ENCODE measurements at places on chromosomes 12 and 14.

GRCh38 chr12:13182881-13183280 is 13.6 kb upstream of the EMP1 start:
- no peak for DNase-seq

DNA sequence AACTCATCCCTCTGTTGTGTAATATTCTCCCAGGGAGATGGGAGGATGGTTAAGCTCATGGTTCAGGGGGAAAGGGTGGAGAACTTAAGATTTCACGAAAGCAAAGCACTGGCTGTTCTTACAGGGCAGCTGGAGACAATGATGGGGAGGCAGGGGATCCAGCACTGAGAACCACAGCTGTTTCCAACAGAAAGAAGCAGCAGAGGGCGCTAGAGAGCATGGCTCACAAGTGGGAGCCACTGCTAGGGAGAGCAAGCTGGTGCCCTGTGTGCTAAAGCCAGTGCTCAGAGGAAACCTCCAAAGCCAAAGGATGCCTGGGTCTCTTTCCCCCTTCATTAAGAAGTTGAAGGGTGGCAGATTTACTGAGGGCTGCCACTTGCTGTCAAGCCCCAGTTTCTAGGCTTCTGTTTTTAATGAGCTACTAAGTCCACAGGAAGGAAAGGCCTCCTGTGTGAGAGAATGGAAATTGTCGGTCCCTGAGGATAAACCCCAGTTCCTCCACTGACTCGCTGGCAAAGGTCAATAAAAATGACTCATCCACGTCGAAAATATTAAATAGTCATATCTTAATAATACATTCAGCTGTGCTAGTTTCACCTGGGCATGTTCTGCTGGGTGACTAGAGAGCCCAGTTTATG is 199.7 kb downstream of the ANO2 start:
- DNase-seq, result no peak

- DNase-seq, result no peak
Observed at GRCh38 chr12:31845613-31846322, 113.4 kb upstream of the RESF1 start.

DNA sequence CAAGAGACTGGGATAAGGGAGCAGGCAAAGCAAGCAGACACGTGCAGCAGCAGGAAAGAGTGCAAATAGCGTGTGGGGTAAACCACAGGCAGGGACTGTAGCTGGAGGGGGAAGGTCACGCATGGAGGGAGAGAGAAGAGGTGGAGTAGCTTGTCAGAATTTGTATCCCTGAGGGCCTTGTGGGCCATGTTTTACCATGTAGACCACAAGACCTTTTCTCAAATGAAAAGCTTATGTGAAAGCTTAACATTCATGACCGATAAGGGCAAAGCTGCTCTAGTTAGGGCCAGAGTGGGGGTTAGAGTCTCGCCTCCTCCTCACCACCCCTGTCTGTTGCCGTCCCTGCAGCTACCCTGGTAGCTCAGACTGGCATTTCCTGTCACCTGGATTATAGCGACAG is 152.9 kb upstream of the E2F7 start:
- no peak for DNase-seq

DNA sequence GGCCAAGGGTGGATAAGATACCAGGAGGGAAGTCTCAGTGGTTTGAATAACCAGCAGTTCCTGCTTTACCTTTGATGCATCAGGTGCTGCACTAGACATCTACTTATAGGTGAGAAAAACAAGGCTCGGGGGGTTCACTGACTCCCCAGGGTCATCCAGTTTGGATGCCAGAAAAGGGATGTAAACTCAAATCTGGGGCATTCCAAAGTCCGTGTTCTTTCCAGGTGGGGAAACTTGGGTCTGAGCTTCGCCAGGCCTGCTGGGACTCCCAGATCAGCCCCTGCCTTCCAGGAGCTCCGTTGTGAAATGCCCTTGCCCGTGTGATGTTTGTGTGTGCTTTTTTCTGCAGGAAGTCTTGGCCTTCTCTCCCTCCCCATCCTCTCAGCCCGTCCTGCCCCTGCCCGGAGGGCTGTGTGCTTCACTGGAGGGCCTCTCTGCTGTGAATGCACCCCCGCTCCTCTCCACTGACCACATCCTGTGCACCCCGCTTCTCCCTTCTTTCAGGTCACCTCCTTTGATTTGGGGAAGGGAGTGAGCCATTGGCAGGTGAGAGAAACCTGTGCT is 42.1 kb downstream of the TSPAN9 start:
- DNase-seq, result no peak

DNA sequence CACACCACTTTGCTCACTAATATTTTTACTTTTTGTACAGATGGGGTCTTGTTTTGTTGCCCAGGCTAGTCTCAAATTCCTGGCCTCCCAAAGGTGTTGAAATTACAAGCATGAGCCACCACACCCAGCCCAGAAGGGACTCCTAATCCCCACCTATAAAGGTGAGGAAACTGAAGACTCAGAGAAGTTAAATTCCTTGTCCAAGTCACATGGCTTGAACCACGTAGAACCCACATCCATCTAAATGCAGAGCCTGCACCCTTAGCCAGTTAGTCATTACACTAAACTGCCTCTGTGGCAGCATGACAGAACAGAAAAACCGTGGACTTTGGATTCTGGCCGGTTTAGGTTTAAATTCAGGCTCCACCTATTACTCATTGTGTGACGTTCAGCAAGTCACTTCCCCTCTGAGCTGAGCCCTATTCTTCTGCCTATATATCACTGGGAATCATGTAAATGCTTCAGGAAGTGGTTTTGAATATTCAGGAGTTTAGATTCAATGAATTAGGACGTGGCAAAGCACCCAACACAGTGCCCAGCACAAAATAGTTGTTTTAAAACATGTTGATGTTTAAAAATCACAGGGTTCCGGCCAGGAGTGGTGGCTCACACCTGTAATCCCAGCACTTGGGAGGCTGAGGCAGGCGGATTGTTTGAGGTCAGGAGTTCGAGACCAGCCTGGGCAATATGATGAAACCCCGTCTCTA is 3.0 kb upstream of the CORO1C start:
- no peak for DNase-seq

GRCh38 chr14:57487771-57488170 is 5.9 kb downstream of the CCDC198 start:
- no peak for DNase-seq

DNA sequence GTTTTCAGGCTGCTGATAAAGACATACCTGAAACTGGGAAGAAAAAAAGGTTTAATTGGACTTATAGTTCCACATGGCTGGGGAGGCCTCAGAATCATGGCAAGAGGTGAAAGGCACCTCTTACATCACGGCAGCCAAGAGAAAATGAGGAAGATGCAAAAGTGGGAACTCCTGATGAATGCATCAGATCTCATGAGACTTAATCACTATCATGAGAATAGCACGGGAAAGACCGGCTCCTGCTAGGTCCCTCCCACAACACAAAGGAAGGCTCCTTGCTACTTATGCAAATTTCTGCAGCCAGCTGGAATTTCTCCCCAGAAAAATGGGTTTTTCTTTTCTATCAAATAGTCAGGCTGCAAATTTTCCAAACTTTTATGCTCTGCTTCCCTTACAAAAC is 174.1 kb upstream of the RMST start:
- DNase-seq, result no peak

- DNase-seq, result peak; percentile 3
Observed at GRCh38 chr12:25436206-25437030, 116.7 kb downstream of the LMNTD1 start.

- DNase-seq, result no peak
Observed at GRCh38 chr12:89383235-89384049, 31.1 kb upstream of the DUSP6 start.

DNA sequence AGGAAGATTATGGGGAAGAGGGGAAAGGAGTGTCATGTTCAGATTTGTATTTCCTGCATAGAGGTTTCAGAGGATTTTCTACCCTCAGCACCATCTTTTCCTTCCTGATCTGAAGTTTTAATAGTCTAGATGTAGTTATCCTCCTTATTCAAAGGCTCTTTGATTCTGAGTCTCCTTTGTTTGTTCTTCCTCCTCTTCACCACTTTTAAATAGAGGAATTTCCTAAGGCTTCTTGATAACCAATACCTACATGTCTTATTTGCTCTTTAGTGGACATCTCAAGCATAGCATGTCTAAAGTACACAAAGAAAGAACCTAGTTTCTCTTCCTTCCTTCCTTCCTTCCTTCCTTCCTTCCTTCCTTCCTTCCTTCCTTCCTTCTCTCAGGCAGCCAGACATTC is 8.3 kb downstream of the MGAT4C start:
- DNase-seq, result no peak

- DNase-seq, result no peak
Observed at GRCh38 chr12:27575090-27575761, 51.2 kb downstream of the PPFIBP1 start.

DNA sequence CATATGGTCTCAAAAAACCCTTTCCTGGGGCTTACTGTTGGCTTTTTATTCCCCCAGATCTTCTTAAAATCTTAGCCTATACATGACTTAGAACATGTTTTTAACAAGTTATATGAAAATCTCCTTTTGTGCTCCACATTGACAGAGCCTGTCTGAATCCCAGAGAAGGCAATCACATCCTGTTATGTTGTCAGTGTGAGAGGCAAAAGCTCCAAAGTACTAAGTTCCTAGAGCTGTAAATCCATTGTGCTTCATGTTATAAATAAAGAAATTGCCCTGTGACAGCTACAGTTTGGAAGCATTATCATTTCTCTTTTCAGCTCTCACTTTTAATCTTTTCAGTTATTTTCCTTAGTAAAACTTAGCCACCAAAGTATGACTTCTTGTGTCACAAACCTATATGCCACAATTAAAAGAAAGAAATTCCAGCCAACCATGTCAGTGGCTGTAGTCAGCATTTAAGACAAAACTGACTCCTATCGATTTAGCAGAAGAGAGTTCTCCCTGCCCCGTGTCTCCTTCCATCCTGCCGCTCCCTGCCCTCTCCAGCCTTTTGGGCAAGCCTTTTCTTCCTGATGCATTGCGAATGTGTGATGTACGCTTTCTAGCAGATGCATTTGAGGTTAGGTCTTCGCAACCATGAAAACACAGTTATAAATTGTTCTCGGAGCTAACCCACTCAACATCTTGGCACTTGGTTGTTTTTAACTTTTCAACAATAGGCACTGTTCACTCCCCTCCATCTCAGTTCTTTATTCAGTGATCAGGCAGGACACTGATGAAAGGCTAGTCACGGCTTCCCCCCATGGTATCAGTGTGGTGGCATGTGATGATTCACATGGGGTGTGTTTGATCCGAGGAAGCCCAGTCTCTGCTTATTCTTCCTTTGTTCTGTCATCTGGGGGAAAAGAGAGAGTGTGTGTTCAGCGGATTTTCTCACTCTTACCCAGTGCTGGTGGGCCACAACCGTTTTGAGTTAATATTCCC is 143.5 kb downstream of the SSPN start:
- no peak for DNase-seq

- DNase-seq, result no peak
Observed at GRCh38 chr12:103640410-103640809, 53.3 kb downstream of the STAB2 start.

GRCh38 chr12:85157035-85157603 is 121.0 kb downstream of the LRRIQ1 start:
- DNase-seq, result no peak

DNA sequence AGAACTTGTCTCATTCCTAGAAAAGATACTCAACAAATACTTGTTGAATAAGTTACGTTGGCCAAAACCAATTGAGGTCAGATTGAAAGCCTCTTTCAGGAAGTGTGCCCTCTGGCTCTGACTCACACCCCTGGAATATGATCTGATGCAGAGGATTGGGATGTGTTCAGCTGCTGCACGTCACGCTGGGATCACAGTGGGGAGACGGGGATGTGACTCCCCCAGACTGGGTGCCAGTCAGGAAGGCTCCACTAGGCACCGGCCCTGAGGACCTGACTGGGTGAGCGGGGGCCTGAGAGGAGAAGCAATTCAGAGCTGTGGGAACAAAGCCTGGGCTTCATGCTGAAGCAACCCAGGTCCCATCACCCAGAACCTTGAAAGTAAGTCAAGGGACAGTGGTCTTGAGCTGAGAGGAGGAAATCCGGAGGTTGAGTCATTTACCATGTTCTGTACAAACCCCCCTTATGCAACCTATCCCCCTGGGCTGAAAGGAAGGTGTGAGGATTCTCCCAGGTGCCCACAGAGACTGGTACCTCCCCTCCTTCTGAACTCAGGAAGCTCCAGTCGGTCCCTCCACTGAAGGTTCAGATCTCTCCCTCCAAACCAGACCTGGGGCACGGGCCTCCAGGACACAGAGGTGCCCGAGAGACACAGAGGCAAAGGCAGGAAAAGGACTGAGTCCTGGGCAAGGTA is 3.9 kb downstream of the CEBPE start:
- no peak for DNase-seq

DNA sequence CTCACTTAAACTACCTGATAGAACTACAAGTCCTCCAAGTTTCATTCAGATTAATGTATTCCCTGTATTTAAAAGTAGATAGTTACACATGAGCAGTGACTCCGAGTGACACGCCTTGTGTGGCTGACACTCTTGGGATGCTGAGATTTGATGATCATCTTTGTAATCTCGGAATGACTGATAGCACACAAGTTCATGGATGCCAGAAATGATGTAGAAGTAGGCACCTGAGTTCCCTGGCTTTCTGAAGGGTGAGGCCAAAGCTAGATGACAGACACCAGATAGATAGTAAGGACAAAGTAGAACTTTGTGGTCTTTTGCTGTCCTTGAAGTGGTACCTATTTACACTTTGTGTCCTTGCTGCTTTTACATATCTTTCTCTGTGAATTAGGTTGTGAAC is 491.2 kb downstream of the PCNX1 start:
- no peak for DNase-seq

DNA sequence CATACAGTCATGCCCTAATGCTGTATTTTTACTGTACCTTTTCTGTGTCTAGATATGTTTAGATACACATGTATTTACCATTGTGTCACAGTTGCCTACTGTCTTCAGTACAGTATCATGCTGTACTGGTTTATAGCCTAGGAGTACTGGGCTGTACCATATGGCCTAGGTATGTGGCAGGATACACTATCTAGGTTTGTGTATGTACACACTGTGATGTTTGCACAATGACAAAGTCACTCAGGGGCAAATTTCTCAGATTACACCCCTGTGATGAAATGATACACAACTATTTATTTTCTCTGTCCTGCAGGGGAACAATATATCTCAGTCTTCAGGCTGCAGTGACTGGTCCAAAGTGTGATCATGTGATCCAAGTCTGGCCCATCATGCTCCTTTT is 1076.1 kb downstream of the VRK1 start:
- no peak for DNase-seq

DNA sequence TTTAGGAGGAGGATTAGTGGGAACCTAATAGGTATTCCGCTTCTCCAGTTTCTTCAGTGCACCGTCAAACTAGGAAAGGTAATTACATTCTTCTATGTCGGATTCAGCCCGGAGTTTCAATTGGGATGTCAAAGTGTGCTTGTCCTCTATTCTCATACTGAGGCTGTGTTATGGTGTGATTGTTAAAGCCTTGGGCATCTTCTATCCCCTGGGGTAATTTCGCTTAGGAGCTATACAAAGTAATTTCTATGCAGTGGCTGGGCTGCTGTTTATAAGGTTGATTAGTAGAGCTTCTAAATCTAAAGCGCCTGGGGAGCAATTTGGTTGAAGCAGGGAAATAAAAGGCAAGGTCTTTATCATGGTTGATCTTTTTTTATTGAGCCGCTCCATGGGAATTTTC is 399.6 kb downstream of the ZFP36L1 start:
- no peak for DNase-seq

GRCh38 chr12:55850401-55850800 is 7.7 kb upstream of the MMP19 start:
- DNase-seq, result no peak
